Thoracic aorta (tissue), 2 donors: ENCODE measurements at places on chromosomes 3 and 15. TPM values are rescaled to one million over a fixed set of nuclear protein-coding genes. Genes with fewer than 3 reads are reported as not detected.

- no peak for DNase-seq
- H3K4me3 ChIP-seq = no peak overlapping the region
- no peak overlapping the region for H3K27ac ChIP-seq
- no peaks in the 10 kb centered on the region for H3K36me3 ChIP-seq
- no peaks in the 10 kb centered on the region for H3K27me3 ChIP-seq
- H3K4me1 ChIP-seq = no peaks in the 10 kb centered on the region
Measured at GRCh38 chr3:138888560-138888959, 53.8 kb upstream of the PIK3CB start.

DNA sequence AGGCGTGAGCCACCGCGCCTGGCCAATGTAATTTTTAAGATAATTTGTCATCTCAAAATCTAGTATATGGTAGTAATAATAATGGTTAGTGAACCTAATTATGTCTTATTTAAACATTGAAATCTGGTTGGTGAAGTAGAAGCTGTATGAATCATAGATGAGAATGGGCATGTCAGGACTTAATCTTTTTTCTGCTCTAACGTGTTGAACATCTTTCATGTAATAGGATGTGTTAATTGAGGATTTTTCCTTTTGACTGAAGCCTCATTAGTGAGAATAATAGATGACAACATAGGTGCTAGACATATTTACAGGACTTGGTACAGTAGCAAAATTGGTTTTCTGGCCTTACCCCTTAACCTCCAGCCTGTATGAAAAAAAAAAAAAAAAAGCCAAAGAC lies 835.6 kb downstream of the IGSF11 start:
- no peaks in the 10 kb centered on the region for H3K36me3 ChIP-seq
- H3K4me3 ChIP-seq = no peak overlapping the region
- DNase-seq = no peak

GRCh38 chr3:73045391-73045790 lies 16.1 kb upstream of the EBLN2 start:
- no peak for DNase-seq
- no peak overlapping the region for H3K4me3 ChIP-seq
- H3K27ac ChIP-seq = no peak overlapping the region
- peaks cover 9% of the 10 kb centered on the region for H3K4me1 ChIP-seq
- H3K27me3 ChIP-seq = no peaks in the 10 kb centered on the region
- no peaks in the 10 kb centered on the region for H3K36me3 ChIP-seq

GRCh38 chr3:45362758-45363157 lies 25.6 kb upstream of the LARS2 start:
- no peaks in the 10 kb centered on the region for H3K4me1 ChIP-seq
- H3K4me3 ChIP-seq = no peak overlapping the region
- no peaks in the 10 kb centered on the region for H3K36me3 ChIP-seq

DNA sequence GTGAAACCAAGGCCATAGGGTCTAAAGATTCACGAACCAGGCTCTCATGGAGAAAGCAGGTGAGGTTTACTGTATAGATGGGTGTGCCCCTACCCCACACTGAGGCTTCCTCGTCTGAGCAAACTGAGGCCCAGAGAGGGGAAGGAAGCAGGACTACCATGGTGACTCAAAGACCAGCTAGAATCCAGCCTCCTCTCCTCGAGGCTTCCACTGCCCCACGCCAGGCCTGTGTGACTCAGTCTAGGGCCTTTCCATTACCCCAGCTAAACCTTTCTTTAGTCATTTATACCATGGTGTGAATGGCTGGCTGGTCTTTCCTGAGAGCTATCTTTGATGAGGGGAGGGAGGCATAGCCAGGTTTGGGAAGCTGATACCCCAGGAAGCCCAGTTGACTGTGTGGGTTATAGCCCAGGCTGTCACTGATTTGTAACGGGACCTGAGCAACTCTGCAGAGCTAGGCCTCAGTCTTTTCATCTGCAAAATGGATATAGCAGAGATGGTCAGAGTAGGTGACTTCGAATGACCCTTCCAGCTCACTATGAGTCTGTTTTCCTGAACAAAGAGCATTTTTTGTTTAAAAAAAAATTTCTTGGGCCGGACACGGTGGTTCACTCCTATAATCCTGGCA lies 3.0 kb upstream of the RHO start:
- H3K4me1 ChIP-seq = peaks cover 12% of the 10 kb centered on the region
- no peaks in the 10 kb centered on the region for H3K27me3 ChIP-seq
- no peak for DNase-seq

- no peak within 1 kb of the TSS for H3K27ac ChIP-seq
- no peaks in the 10 kb centered on the region for H3K27me3 ChIP-seq
- H3K4me3 ChIP-seq = peak within 1 kb of the TSS; percentile 77
- peaks cover 11% of the 10 kb centered on the region for H3K4me1 ChIP-seq
- DNase-seq = no peak
- H3K36me3 ChIP-seq = no peaks in the 10 kb centered on the region
Measured at GRCh38 chr15:76059320-76060117, at the start of gene TMEM266. TSS of gene TMEM266 (plus strand) at chr15:76059985. CDS start at chr15:76134264, 74,279 bp downstream.

- no peak for DNase-seq
- H3K36me3 ChIP-seq = no peaks in the 10 kb centered on the region
- H3K4me3 ChIP-seq = no peak overlapping the region
- H3K27me3 ChIP-seq = no peaks in the 10 kb centered on the region
Measured at GRCh38 chr3:74066456-74066855, 441.7 kb upstream of the PDZRN3 start.

GRCh38 chr3:16873872-16874271 lies 10.9 kb upstream of the PLCL2 start:
- H3K4me3 ChIP-seq = no peak overlapping the region
- no peak overlapping the region for H3K27ac ChIP-seq
- no peak for DNase-seq
- no peaks in the 10 kb centered on the region for H3K4me1 ChIP-seq

DNA sequence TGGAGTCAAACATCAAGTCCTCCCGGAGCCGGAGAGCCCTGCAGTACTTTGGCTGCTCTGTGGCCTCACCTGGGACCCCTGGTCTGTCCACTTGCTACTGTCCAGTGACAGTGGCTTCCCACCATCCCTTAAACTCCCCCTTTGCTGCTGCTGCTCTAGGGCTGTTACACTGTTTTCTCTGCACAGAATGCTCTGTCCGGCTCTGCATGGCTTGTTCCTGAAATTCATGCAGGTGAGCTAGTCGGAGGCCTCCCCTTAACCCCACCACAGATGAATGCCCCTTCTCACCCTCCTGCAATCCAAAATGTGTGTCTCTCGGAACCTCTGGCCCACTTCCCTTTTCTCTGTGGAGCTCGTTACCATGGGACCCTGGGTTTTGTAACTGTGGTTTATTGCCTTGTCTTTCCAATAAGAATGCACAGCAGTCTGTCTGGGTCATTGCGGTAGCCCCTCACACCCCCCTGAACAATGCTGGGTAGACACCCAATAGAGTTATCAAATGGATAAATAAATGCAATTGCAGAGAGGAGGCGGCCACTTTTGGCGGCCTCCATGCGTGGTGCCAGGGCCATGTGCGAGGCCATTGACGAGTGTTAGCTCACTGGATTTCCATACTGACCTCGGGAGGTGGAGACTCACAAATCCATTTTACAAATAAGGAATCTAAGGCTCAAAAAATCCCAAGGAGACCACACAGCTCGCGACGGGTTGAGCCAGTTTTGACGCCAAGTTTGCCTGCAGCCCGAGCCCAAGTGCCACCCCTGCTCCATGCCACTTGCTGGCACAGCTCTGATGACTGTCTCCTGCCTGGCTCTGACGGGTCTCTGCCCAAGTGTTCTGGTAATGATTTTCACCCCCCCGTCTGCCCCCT lies 48.5 kb downstream of the RGMA start:
- peaks cover 12% of the 10 kb centered on the region for H3K36me3 ChIP-seq
- H3K27me3 ChIP-seq = no peaks in the 10 kb centered on the region
- no peak for DNase-seq

DNA sequence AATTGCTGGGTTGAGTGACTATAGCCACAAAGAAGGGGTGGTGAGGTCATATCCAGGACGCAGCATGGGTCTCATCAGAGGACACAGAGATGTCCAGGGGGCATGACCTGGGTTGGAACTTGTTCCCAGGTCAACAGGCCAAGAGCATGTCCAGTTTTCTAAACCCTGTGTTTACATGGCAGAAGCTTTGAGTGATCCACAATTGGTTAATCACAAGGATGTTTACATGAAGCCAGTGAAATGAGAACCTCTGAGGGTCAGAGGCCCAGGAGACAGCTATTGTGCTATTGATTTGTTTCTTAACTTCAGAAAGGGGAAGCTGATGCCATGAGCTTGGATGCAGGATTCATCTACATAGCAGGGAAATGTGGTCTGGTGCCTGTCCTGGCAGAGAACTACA lies 42.2 kb upstream of the TOPBP1 start:
- H3K4me1 ChIP-seq = no peaks in the 10 kb centered on the region
- H3K27ac ChIP-seq = no peak overlapping the region
- no peak for DNase-seq
- H3K27me3 ChIP-seq = no peaks in the 10 kb centered on the region
- H3K36me3 ChIP-seq = no peaks in the 10 kb centered on the region
- no peak overlapping the region for H3K4me3 ChIP-seq

GRCh38 chr3:125055331-125055912 lies 375 bp downstream of the HEG1 start:
- peak overlapping the region; percentile 87 for H3K27ac ChIP-seq
- H3K27me3 ChIP-seq = no peaks in the 10 kb centered on the region
- DNase-seq = no peak

- H3K4me1 ChIP-seq = no peaks in the 10 kb centered on the region
- DNase-seq = no peak
- H3K36me3 ChIP-seq = peaks cover 2% of the 10 kb centered on the region
- H3K27ac ChIP-seq = no peak overlapping the region
- H3K27me3 ChIP-seq = no peaks in the 10 kb centered on the region
Measured at GRCh38 chr3:126734106-126734723, 30.2 kb downstream of the CHCHD6 start.

DNA sequence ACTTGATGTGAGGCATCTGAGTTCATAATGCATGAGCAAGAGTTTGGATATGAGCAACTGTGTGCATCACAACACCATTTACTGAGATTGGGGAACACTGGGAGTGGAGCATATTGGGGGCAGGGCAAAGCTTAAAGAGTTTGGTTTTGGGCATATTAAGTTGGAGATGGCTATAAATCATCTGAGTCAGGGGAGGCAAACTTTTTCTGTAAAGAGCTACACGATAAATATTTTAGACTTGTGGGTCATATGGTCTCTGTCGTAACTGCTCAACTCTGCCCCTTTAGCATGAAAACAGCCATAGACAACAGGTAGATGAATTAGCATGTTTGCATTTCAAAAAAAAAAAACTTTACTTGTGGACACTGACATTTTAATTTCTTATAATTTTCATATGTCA lies 20.0 kb downstream of the ENTPD3 start:
- no peaks in the 10 kb centered on the region for H3K4me1 ChIP-seq
- H3K4me3 ChIP-seq = no peak overlapping the region
- no peaks in the 10 kb centered on the region for H3K36me3 ChIP-seq
- no peak overlapping the region for H3K27ac ChIP-seq

DNA sequence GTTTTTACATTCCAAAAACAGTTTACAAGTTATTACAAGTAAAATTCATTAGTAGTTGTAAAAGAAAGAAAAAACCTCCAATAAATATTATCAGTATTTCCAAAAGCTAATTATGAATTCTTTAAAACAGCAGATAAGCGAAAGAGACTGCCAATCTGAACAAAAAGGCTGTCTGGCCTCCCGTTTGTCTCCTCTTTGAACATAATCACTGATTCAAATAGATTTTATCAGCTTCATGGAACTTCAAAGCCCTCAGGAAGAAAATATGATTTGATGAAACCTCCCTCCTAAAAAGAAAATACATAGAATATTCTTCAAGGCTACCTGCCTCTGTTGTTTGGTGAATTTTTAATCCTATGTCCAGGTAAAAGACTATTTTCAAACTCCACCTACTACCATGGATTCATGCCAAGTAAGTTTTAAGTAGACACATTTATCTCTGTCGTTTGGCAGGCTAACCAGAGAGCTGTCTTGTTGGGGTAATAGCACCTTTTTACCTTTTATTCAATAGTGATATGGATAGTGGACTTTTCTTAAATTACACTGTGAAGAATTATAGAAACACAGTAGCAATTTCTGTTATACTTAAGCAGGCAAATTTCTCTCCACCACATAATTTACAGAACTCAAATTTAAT lies 35.0 kb downstream of the SATB1 start:
- no peaks in the 10 kb centered on the region for H3K27me3 ChIP-seq
- H3K36me3 ChIP-seq = no peaks in the 10 kb centered on the region
- no peaks in the 10 kb centered on the region for H3K4me1 ChIP-seq
- no peak overlapping the region for H3K4me3 ChIP-seq
- no peak for DNase-seq

GRCh38 chr15:100106732-100107131 lies 235.0 kb downstream of the ADAMTS17 start:
- peaks cover 35% of the 10 kb centered on the region for H3K4me1 ChIP-seq
- H3K36me3 ChIP-seq = no peaks in the 10 kb centered on the region
- no peaks in the 10 kb centered on the region for H3K27me3 ChIP-seq
- no peak overlapping the region for H3K4me3 ChIP-seq
- H3K27ac ChIP-seq = no peak overlapping the region
- no peak for DNase-seq

- peaks cover 24% of the 10 kb centered on the region for H3K4me1 ChIP-seq
- no peak overlapping the region for H3K4me3 ChIP-seq
- peaks cover 64% of the 10 kb centered on the region for H3K36me3 ChIP-seq
- DNase-seq = no peak
Measured at GRCh38 chr3:47407237-47407636, 26.4 kb downstream of the PTPN23 start.

DNA sequence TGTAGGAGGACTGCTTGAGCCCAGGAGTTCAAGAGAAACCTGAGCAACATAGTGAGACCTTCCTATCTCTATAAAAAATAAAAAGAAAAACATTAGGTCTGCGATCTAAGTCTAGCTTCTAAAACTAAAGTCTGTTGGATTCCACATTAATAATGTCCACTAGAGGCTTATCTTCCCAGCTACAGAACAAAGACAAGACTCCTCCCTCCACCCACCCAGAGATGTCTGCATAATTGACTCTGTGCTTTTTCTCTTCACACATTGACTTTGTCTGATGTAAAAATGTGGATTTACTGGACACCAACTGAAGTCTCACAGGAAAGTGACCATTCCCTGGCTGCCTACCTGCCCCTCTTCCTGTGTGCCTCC lies 91.8 kb downstream of the ATP10A start:
- H3K27ac ChIP-seq = no peak overlapping the region
- peaks cover 41% of the 10 kb centered on the region for H3K4me1 ChIP-seq
- peaks cover 8% of the 10 kb centered on the region for H3K36me3 ChIP-seq
- no peak overlapping the region for H3K4me3 ChIP-seq

GRCh38 chr3:164550857-164551256 lies 527.4 kb downstream of the SI start:
- no peaks in the 10 kb centered on the region for H3K4me1 ChIP-seq
- DNase-seq = no peak
- H3K27ac ChIP-seq = no peak overlapping the region
- no peaks in the 10 kb centered on the region for H3K27me3 ChIP-seq

MORC1 gene
- not detected for total RNA-seq

ZPLD1 gene
- total RNA-seq = not detected

PSTPIP1 gene
- total RNA-seq = 24.5 TPM

HYKK gene
- 6.4 TPM for total RNA-seq

IMPG2 gene
- 0.81 TPM for total RNA-seq

ACTC1 gene
- total RNA-seq = 125 TPM
